Activated T-helper 2 cell treated with anti-CD3 and anti-CD28 coated beads, Interferon-gamma antibody, Interleukin-2, Interleukin-4, amounts not matched to agents 10 μg/mL and 5 μg/mL and 100 μg/mL, durations not matched to agents 14 hours and 24 hours and 36 hours (primary cell): ENCODE measurements at places on chromosomes 4 and X.

DNA sequence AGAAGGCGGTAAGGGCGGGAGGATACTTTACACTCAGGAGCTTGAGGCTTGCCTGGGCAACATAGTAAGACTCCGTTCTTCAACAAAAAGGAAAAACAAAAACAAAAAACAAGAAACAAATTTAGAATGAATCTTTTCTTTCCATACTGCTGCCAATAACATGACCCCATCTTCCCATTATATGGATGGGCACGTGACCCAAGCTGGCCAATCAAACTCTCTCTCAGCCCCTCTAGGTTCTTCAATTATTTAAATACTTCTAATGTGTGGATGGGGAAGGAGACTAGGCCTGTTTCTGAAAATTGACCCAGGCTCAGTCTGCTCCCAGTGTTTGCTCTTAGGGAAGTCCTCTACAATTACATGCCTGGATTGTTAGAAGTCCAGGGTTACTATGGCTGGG is 22.2 kb upstream of the ATP6AP2 start:
- no peaks in the 10 kb centered on the region for H3K27me3 ChIP-seq
- no peak for DNase-seq
- H3K36me3 ChIP-seq = no peaks in the 10 kb centered on the region
- H3K4me1 ChIP-seq = peaks cover 2% of the 10 kb centered on the region
- no peak overlapping the region for H3K4me3 ChIP-seq

DNA sequence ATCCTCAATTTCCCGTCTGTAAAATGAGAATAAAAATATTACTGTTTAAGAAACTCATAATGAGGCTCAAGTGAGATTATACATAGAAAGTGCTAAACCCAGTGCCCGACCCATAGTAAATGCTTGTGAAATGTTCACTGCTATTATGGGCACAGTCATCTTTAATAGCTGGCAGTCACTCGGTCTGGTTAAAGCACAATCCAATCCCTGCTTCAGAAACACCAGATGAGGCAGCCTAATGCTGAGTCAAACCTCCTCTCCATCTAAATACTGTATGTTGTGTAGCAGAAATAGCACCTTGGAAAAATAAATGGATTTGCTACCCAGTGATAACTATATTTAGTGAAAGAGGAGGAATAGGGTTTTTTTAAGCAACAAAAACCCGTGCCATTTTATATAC is 14.5 kb downstream of the EVC2 start:
- H3K27me3 ChIP-seq = no peaks in the 10 kb centered on the region
- no peaks in the 10 kb centered on the region for H3K4me1 ChIP-seq
- no peak for DNase-seq
- H3K4me3 ChIP-seq = no peak overlapping the region
- no peaks in the 10 kb centered on the region for H3K36me3 ChIP-seq

DNA sequence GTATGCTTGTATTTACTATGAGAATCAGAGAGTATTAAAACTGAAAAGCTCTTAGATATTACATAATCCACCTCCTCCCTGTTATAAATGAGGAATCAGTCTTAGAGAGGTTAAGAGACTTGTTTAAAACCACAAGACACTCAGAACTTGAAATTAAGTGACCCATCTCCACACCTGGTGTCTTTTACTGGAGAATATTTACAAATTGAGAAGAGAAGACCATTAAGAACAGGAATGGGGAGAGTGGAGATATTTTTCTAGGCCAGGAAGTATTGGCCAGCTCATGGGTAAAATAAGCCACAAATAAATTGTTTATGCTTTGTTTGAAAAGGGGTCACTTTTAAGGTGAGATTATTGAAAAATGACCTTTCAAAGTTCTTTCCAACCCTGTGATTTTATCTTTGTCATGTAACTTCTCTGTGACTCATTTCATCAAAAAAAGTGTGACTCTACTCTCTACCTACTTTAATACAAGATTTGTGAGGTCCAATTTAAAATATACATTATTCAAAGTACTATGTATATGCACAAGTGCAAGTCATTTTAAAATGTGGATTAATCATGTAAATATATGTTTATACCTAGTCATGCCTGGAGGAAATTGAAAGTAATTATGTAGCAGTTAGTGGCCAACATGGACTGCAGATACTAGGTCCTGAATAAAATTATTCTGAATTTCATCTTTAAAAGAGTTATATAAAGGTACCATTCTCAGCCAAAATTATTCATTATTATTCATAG is 15.9 kb upstream of the COX7B2 start:
- DNase-seq = no peak
- H3K27ac ChIP-seq = no peak overlapping the region
- no peaks in the 10 kb centered on the region for H3K27me3 ChIP-seq
- H3K36me3 ChIP-seq = no peaks in the 10 kb centered on the region

DNA sequence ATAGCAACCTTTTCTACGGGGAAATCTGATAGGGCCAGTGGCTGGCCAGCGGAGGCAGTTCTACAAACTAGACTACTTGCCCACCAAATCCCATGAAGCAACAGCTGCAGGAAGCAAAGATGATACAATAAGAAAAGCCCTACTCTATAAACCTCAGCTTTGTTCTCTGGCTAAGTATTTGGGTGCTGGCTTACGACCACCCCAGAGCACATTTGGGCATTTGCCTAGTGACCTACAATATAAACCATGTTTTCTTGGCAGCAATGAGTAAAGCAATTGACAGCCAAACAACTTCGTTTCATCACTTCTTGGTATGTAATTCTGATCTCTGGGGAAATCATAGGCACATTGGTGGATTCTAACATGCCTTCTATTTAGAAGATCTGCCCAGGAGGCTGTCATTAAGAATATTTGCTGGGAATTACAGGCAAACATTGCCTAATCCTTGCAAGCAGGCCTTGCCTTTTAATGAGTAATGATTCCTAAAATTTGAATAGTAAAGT is 7.5 kb upstream of the LHFPL1 start:
- H3K36me3 ChIP-seq = no peaks in the 10 kb centered on the region
- no peak for DNase-seq
- peaks cover 3% of the 10 kb centered on the region for H3K4me1 ChIP-seq
- H3K27ac ChIP-seq = no peak overlapping the region

GRCh38 chr4:139009702-139010101 is 5.9 kb upstream of the NOCT start:
- H3K36me3 ChIP-seq = no peaks in the 10 kb centered on the region
- H3K27me3 ChIP-seq = no peaks in the 10 kb centered on the region
- peaks cover 11% of the 10 kb centered on the region for H3K4me1 ChIP-seq
- DNase-seq = no peak
- no peak overlapping the region for H3K27ac ChIP-seq

- peaks cover 47% of the 10 kb centered on the region for H3K4me1 ChIP-seq
- H3K27ac ChIP-seq = no peak overlapping the region
These were observed 33.5 kb downstream of the ARHGEF9 start for GRCh38 chrX:63751481-63751880.

GRCh38 chrX:131827935-131828334 is 195.2 kb upstream of the STK26 start:
- peak; percentile 47 for DNase-seq
- H3K27ac ChIP-seq = peak overlapping the region; percentile 69
- H3K36me3 ChIP-seq = peaks cover 19% of the 10 kb centered on the region
- no peaks in the 10 kb centered on the region for H3K27me3 ChIP-seq
- H3K4me1 ChIP-seq = peaks cover 39% of the 10 kb centered on the region

DNA sequence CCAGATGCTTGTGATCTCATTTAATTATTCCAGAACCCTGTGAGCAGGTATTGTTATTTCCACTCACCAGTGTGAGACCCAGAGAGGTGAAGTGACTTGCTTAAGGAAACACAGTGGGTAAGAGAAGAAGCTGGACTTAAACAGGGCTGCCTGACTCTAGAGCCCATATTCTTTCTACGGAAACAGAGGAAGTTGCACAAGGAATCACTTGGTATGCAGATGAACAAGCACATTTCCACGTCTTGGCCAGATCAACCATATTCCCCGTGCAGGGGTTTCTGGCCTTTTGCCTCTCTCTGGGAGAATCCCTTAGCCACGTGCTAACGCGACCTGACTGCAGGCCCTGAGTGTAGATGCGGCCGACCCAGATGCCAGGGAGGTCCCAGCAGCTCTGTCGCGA is 195.5 kb upstream of the ATP6AP2 start:
- no peak overlapping the region for H3K4me3 ChIP-seq
- H3K27me3 ChIP-seq = no peaks in the 10 kb centered on the region
- H3K27ac ChIP-seq = no peak overlapping the region
- peaks cover 1% of the 10 kb centered on the region for H3K4me1 ChIP-seq

DNA sequence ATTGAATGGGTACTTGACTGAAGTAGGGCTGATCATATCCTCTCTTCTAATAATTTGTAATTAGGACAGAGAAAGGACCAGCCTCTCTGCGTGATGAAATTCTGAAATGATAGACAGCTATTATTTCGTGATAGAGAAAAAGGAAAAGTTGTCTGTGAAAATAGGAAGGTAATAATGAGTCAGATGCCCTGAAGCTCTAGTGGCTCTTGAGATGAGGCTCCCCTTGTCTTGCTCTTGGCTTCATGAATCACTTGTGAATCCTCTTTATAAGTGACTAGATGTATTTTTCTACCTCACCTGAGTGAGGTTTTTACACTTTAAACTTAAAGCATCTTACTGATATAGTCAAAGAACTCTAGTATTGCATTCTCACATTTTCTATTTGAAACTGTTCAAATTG is 888.9 kb downstream of the PCDH18 start:
- no peaks in the 10 kb centered on the region for H3K36me3 ChIP-seq

DNA sequence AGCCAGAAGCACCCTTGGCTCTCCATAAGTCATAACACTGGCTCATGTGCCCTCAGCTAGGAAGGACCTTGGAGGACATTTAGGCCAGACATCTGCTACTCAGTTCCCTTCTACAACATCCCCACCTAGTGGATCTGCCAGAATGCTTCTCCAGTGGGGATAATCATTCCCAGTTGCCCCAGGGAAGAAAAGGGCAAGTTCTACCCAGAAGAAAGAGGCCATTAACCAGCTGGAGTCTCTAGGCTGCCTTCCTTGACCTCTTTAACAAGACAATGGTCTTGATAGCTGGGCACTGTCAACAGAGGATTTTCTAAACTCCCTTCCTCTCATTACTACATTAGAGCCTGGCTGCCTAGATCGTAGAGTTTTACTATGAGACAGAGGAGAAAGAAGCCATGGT is 42.0 kb downstream of the LGI2 start:
- H3K27me3 ChIP-seq = no peaks in the 10 kb centered on the region
- H3K27ac ChIP-seq = no peak overlapping the region
- DNase-seq = no peak

DNA sequence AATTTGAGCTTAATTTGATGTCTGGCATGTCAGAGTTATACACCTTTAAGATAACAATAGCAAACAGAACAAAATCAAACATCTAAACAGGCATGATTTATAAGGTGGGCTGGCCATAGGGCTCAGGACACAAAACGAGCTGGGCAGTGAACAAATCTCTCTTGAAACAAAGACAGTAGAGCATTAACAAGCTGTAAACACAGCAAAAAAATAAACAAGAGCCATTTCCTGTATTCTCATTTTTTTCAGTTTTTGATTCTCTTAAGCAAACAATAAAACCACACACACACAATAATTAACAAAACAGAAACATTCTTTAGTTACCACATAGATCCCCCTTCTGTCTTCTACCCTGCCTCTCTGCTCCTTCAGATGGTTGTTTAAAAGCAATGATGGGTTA is 68.3 kb upstream of the TMEM150C start:
- no peak for DNase-seq
- H3K4me3 ChIP-seq = no peak overlapping the region
- no peaks in the 10 kb centered on the region for H3K27me3 ChIP-seq
- no peak overlapping the region for H3K27ac ChIP-seq

DNA sequence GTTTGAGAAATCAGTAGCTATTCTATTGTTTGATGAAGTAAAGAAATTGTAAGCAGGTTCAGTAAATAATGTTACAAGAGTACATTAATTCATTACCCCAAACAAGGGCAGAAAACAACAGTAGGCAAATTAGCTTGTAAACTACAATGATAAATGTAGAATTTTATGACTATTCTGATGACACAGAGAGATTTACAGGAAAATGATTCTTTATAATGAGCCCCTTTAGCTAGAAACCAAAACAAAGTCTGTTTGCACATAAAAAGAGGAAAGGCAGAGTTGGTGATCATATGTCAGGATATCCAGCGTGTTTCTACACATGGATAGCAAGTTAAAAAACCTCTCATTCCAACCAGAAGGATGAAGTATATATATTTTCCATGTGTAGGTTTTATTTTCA is 204.8 kb downstream of the CFAP299 start:
- H3K36me3 ChIP-seq = no peaks in the 10 kb centered on the region
- DNase-seq = no peak
- peaks cover 47% of the 10 kb centered on the region for H3K27me3 ChIP-seq
- no peak overlapping the region for H3K27ac ChIP-seq
- no peak overlapping the region for H3K4me3 ChIP-seq
- H3K4me1 ChIP-seq = peaks cover 11% of the 10 kb centered on the region

DNA sequence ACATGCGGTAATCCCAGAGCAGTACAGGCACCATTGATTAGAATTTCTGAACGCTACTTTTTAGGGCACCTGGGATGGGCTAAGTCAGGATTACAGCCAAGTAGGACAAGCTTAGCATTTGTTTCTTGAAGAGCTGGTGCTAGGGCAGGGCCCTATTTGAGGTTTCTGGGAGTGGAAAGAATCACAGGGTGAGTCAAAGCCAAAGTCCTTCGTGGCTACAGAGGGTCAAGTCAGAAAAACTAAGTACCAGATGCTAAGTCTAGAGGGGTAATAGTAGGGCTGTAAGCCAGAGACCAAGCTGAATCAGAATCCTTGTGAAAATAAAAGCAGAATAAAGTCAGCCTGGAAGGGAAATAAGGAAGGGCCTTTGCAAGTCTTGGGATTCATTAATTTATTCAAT is 448.6 kb downstream of the ZIC3 start:
- no peak for DNase-seq
- no peak overlapping the region for H3K27ac ChIP-seq

- H3K27me3 ChIP-seq = peaks cover 2% of the 10 kb centered on the region
- H3K27ac ChIP-seq = no peak overlapping the region
- no peak overlapping the region for H3K4me3 ChIP-seq
- DNase-seq = no peak
These were observed 60.8 kb upstream of the HPGD start for GRCh38 chr4:174583056-174583455.

GRCh38 chr4:98908182-98908581 is 20.8 kb downstream of the EIF4E start:
- no peak overlapping the region for H3K4me3 ChIP-seq
- H3K27me3 ChIP-seq = no peaks in the 10 kb centered on the region
- H3K36me3 ChIP-seq = peaks cover 34% of the 10 kb centered on the region
- no peak for DNase-seq
- peaks cover 29% of the 10 kb centered on the region for H3K4me1 ChIP-seq

- peaks cover 2% of the 10 kb centered on the region for H3K27me3 ChIP-seq
- H3K4me1 ChIP-seq = no peaks in the 10 kb centered on the region
These were observed 45.7 kb downstream of the BEND2 start for GRCh38 chrX:18174971-18175370.

GRCh38 chrX:1646009-1646408 is 31.1 kb downstream of the ASMT start:
- H3K36me3 ChIP-seq = peaks cover 4% of the 10 kb centered on the region
- DNase-seq = no peak
- H3K4me3 ChIP-seq = no peak overlapping the region
- peaks cover 5% of the 10 kb centered on the region for H3K27me3 ChIP-seq
- peaks cover 2% of the 10 kb centered on the region for H3K4me1 ChIP-seq
- no peak overlapping the region for H3K27ac ChIP-seq

DNA sequence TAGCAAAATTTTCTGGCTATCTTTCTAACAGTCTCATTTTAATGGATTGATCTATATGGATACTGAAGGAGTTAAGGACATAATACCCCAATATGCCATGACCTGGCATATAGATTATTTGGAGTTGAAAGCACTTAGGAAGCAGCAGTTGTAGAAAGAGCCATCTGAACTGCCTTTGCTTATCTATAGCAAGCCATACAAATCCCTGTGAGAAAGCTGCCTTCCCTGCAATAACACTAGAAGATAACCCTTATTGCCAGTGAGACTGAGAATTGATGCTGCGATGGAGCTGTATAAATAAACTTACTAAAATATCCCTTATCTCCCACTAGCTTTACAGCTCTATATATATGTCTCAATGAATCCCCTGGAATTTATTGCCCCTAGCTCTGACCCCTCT is 346.3 kb downstream of the TECRL start:
- no peaks in the 10 kb centered on the region for H3K27me3 ChIP-seq
- no peak overlapping the region for H3K27ac ChIP-seq
- H3K4me3 ChIP-seq = no peak overlapping the region
